ENCODE measurements at places on chromosomes 2 and 18.

DNA sequence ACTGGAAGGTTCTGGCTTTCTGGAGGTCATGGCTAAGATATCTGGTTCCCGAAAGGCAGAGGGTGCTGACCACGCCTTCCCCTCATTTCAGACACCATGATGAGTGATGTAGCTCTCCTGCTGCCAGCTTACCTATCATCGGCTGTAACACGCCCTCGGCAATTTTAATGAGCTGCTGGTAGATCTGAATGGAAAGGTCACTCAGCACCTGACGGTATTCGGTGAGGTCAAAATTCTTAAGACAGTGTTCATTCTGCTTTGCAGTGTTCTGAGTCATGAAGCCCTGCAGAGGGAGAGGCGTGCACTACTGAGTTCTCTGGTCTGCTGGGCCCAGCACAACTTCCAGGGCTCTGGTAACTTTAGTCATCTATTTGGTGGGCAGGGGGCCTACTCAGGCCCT is 25.7 kb upstream of the ACAA2 start:
- ATAC-seq = no peak

GRCh38 chr2:168851674-168852320 is 38.4 kb downstream of the SPC25 start:
- ATAC-seq = peak; percentile 88

- no peak for ATAC-seq
These were observed 45.5 kb upstream of the CAVIN2 start for GRCh38 chr2:191892391-191892790.

- ATAC-seq = no peak
These were observed 751.1 kb upstream of the FANCL start for GRCh38 chr2:58992062-58992706.
